ENCODE measurements at places on chromosomes 7 and 10.

DNA sequence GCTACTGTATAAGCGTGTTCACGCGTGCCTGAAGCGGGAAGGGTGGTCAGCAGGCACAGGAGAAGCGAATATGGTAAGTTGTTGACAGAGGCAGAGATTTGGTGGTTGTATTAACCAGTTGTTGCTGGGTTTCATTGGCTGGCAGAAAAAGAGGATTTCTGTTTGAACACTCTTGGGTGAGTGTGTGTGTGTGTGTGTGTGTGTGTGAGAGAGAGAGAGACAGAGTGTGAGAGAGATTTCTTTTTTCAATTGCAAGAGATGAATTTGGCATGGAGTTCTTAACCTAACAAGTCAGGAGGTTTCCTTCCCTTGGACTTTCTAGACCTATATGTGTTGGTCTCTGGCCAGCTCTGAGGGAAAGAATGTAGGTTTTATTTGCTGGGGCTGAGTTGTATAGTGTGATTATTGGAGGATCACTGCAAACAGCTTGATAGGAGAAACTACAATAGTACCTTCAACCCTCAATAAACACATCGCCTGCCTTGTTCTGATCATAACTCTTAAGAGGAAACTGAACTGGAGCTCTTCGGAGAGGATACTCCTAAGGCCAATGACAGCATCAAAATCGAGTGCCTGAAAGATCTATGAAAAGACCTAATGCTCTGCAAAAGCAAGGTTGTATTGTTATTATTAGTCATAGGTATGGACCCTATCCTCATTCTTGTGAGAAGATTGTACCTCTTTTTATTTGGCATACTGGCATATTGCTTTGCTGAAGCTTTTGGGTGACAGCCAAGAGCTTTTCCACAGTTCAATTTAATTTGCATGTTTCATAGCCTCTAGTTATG, 1.2 kb downstream of the MCU start:
- DNase-seq = no peak

GRCh38 chr10:122466951-122467381, 5.6 kb downstream of the HTRA1 start:
- no peak for DNase-seq

GRCh38 chr7:105866102-105866801, 10.1 kb downstream of the ATXN7L1 start:
- DNase-seq = no peak

DNA sequence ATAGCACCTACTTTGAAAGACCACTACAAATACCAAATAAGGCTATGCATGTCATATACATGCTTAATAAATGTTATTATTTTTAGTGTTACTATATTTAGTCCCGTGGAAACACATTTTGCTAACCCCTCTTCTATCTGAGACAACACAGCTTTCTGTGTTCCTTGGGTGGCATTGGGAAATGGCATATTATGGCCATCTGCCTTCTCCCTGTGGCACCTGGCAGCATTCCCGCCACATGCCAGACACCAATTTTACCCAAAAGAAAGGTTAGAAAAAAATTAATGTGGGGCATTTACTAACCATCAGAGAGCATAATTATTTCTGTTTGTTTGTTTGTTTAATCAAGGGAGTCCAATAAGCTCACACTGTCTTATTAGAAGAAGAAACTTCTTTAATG, 168.6 kb upstream of the ETV1 start:
- DNase-seq = no peak

- no peak for DNase-seq
Measured at GRCh38 chr10:74249865-74250264, 98.8 kb downstream of the ADK start.

- DNase-seq = peak; percentile 20
Measured at GRCh38 chr10:30781670-30782121, 152.1 kb upstream of the LYZL2 start.

DNA sequence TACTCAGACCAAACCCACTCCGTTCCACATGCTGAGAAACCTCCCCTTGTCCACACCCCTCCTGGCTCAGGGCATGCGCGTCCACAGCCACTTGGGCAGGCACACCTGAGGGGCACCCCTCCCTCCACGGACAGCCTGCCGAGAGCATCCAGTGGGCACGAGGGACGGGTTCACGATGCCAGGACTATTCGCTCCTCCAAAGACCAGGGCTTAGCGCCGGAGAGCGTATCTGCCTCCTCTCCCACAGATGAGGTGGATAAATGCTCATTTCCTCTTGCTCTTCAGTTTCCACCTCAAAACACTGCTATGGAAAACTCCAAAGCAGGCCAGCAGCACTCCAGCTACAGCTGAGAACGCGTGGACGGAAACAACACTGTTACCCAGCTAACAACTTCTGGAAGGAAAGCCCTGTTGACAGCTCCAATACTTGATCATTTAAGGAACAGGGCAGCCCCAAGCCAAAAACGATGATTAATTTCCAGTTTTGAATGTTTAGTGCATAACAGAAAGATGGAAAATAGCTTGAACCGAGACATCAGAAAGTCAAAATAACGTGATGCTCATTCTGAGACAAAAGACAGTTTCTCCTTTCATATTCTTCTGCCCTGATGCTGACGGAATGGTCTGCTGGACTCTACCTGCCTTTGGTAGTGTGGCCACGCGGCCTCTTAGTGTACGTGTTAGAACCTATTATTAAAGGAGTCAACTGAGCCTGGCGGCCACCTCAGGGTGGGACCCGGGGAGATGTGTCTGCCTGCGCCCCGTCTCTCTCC, 204.7 kb downstream of the DNAJB6 start:
- peak; percentile 8 for DNase-seq

DNA sequence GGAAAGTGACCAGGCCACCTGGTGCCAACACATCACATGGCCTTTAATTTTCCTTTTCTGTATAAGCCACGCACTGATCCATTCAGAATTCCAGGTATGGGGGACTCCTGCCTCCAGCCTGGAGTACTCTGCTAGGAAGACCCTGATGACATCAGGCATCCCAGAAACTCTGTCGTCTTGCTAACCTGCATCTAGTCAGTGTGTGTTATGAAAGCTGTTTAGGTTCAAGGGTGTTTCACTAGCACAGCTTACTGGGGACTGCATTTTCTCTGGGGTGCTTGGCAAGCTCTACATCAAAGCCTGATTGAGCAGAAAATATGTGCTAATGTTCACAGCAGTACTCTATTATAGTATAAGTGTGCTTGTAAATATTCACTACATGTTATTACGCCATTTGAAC, 100.6 kb upstream of the MGMT start:
- DNase-seq = no peak

DNA sequence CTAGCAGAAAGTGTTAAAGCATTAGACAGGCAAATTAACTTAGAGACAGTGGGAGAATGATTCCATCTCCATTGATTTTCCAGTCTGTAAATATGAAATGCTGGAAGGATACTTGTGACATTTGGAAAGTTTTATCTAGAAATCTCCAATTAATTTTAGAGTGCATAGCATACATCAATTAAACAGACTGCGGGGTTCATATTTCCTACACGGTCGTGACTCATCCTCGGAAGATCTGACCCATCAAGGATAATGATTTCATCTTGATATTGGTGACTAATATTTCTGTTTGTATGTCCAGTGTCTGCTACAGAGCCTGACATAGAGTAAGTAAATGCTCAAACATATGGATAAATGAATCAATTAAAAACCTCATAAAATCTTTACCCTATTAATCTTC, 474.9 kb downstream of the KCNMA1 start:
- no peak for DNase-seq

- DNase-seq = no peak
Measured at GRCh38 chr10:44725404-44725803, 185.7 kb upstream of the TMEM72 start.

- no peak for DNase-seq
Measured at GRCh38 chr10:124493214-124493882, 31.7 kb downstream of the LHPP start.

DNA sequence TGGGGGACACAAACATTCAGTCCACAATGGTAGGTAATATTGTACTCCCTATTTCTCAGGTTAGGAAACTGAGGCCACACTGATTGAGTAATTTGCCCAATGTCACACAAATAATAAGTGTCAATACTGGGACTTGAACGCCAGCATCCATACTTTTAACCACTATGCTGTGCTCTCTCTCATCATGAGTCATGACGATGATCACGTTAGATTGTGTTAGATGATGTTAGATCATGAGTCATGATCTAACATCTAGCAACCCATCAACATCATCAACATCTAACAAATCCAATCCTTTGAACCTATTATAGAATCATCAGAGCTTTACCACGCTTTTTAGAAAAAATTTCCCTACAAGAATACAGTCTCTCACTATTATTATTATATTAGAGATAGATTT, 28.1 kb upstream of the HERPUD2 start:
- DNase-seq = no peak

GRCh38 chr10:55141892-55142291, 340.9 kb upstream of the PCDH15 start:
- no peak for DNase-seq

GRCh38 chr10:72250666-72251065, 23.1 kb upstream of the DDIT4 start:
- no peak for DNase-seq

DNA sequence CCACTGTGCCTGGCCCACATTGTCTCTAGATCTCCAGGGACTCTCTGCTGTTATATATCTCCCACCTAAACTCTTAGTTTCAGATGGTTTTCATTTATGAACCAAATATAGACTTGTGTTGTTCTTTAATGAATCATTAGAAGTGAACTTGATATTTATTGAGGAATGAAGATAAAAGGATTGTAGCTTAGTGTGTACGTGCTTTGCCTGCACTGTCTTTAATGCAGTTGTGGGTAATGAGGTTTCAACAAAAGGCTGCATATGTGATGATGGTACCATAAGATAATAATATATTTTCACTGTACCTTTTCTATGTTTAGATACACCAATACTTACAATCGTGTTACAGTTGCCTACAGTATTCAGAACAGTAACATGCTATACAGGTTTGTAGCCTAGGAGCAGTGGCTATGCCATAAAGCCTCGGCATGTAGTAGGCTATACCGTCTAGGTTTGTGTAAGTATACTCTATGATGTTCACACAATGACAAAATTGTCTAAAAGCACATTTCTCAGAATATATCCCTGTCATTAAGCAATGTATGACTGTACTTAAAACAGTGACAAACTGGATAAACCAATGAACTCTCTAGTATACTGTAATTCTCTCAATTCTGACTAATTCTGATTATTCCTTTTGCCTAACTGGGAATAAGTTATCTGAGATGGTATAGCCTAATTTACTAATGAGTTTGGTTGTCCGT, 25.2 kb downstream of the VCL start:
- no peak for DNase-seq

GRCh38 chr7:138374119-138374693, 85.9 kb upstream of the TRIM24 start:
- DNase-seq = no peak

DNA sequence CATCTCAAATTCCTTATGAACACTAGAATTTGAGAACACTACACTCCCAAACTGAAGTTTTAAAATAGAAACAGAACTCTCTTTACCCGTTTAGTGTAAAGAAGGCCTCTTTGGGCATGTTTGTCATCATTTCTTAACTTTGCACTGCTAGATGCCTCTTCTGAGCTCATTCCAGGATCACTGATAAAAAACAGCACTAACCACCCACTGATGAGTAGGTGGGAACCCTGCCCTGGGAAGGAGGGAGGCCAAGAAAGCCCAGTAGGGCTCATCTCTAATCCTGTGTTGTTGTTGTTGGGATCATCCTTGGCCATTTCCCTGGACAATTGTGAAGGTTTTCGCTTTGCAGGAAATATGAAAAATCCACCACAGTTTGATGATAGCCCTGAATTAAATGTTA, 68.2 kb downstream of the CUBN start:
- DNase-seq = no peak

DNA sequence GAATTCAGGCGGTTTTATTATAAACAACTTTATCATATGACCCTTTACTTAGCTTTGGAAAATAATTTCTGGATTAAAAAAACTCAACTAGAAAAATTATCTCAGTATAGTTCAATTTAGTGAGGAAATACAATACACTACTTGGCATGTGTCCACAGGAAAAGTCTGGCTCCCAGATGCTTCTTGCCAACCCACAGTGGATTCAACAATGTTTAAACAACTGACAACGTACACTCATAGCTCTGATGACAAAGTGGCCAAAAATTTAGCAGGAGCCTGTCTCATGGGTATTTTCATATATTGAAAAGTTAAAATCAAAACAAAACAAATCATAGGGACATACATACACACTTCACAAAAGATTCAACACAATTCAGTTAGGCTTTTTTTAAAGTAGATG, 158.8 kb downstream of the SKAP2 start:
- no peak for DNase-seq

GRCh38 chr7:16728811-16729210, 24.7 kb upstream of the TSPAN13 start:
- no peak for DNase-seq

GRCh38 chr7:155533827-155534690, 12.3 kb downstream of the CNPY1 start:
- peak; percentile 83 for DNase-seq

- DNase-seq = no peak
Measured at GRCh38 chr10:3714967-3715366, 70.0 kb downstream of the KLF6 start.

GRCh38 chr7:16651396-16652239, 5.6 kb downstream of the BZW2 start:
- no peak for DNase-seq

- DNase-seq = no peak
Measured at GRCh38 chr7:113285411-113285810, 167.1 kb upstream of the SMIM30 start.

DNA sequence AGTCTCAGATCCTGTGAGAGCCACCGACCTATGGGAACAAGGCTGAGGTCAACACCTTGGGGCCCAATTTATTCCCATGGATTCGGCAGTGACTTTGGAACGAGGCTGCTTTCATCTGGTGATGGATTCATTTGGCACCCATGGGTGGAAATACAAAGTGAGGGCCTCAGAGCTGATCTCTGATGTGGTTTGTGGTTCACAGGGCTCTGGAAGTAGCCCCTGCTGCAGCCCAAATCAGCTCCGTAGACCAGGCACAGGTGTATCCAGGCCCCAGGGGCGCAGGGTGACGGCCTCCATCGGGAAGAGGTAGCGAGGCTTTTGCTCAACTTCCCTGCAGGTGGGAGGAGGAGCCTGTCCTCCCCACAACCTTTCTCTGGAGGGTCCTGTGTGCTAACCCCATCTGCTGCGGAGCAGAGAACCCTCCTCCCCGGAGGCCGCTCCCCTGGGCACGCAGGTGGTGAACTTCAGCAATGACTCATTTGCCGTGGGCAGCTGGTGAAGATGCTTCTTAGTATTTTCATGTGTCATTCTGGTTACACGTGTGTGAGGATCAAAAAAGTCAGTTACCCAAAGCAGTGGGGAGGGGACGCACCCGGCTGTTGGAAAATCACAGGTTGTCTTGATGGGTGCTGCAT, 7.5 kb upstream of the JAKMIP3 start:
- DNase-seq = no peak

- no peak for DNase-seq
Measured at GRCh38 chr7:70017357-70017756, 419.1 kb downstream of the AUTS2 start.
